ENCODE measurements at places on chromosomes 6 and 20.

- DNase-seq: no peak
Measured at GRCh38 chr20:33450867-33451266, 7.3 kb upstream of the SNTA1 start.

GRCh38 chr6:41836022-41836659 lies 48.6 kb downstream of the TOMM6 start:
- DNase-seq: no peak

- no peak for DNase-seq
Measured at GRCh38 chr20:24420567-24420966, 48.9 kb upstream of the SYNDIG1 start.

DNA sequence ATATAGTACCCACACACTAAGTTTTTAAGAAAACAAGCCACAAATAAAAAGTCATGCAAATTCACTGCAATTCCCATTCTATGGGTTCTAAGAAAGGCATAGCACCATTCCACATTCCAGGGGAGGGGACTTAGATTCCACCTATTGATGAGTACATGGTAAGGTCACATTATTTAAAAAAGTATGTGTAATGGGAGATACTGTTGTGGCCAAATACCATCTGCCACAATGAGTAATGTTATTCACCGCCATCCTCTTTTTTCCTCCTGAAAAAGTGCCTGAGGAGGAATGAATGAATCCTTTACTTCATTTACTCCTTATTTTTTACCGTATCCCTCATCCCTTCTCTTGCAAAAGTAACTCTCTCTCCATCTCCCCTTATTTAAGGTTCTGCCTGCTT lies 27.0 kb upstream of the ADGRF1 start:
- DNase-seq: no peak

DNA sequence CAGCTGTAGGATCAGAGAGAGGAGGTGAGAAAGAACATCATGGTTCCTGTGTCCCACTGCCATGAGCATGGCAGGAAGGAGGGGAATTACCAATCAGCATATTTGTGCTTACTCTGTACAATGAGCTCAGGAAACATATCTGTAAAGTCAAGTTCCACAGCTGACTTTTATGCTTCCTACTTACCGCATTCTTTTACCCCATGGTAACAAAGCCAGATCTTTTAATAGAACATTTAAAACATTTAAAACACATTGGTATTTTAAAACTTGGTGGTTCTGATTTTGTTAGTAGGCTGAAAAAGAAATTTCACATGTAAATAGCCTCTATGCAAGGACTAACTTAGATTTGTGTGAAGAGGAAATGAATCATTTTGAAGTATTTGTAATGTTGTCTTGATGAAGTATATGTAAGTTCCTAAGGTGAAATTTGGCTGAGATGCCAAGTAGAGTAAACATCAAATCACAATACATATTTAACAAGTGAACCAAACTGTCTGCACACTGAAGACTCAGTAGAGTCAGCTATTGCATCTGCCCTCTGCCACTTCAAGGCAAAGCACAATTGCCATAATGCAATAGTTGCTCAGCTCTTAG lies 114.7 kb downstream of the GJA10 start:
- no peak for DNase-seq

DNA sequence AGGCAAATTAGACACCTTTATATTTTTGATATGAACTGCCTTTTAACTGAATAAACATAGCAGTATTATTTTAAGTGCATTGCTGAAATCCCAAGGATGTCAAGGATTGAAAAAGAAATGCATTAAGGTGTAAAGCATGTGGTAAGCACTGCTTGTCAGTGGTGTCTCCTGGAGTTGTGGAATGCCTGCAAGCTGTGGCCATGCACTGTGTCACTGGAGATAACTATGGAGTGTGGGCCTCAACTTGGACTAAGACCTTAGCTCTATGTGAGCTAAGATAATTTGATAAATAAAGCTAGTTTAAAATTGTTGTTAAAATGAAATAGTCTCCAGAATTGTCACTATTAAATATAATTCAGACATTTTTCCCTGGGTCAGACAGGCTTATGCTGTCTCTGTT lies 156.6 kb upstream of the OPRM1 start:
- DNase-seq: no peak

GRCh38 chr20:48332555-48332954 lies 495.2 kb downstream of the PREX1 start:
- no peak for DNase-seq

GRCh38 chr20:9422321-9423057 lies 91.9 kb upstream of the LAMP5 start:
- no peak for DNase-seq

GRCh38 chr6:37016995-37017394 lies 11.5 kb downstream of the FGD2 start:
- DNase-seq: no peak

DNA sequence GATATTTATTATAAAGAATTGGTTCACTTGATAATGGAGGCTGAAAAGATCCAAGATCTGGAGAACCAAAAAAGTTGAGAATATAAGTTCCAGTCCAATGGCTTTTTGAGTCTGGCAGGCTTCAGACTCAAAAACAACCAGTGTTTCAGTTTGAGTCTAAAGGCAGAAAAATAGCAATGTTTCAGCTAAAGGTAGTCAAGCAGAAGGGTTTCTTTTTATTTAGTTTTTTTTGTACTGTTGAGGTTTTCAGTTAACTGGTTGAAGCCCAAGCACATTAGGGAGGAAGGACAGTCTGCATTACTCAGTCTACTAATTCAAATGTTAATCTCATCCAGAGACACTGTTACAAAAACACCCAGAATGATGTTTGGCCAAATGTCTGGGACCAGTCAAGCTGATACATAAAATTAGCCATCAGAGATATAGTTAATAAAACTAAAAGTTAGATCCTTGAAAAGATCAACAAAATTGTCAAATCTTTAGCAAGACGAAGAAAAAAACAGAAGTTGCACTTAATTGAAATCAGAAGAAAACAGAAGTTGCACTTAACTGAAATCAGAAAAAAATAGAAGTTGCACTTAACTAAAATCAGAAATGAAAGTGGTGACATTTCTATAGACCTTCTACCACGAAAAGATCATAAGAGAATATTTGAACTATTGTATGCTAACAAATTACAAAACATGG lies 980.3 kb upstream of the FLRT3 start:
- DNase-seq: no peak

DNA sequence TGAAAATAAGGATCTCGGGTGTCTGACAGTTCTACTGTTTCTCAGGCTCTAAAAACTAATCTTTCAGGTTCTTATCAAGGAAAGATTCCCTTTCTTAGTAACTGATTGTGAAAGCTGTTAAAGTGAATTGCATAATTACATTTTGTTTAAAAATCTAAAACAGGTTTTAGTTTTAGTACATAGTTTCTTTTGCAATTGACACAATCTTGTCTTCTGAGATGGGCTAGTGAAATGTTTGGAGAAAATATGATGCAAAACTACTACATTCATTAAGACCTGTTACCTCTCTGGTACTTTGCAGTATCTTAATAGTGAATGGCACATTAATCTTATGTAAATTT lies 298.4 kb downstream of the UTRN start:
- DNase-seq: no peak

DNA sequence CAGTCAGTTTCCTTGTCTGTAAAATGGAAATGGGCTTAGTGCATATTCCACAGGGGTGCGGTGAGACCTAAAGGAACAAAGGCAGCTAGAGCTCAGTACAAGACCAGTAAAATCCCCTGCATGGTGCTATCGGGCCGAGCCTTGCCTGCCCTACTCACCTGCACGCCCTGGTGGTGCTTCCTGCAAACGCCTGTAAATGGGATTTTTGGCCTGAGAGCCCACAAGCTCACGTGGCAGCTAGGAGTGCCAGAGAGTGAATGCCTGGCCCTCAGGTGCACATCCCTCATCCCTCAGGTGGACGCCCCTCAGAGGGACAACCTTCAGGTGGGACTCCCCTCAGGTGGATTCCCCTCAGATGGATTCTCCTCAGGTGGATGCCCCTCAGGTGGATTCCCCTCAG lies 48.0 kb upstream of the VSX1 start:
- DNase-seq: no peak

- no peak for DNase-seq
Measured at GRCh38 chr20:45115829-45116228, 855 bp upstream of the WFDC5 start.

GRCh38 chr6:124769811-124770544 lies 192.3 kb upstream of the RNF217 start:
- DNase-seq: no peak

GRCh38 chr20:58264271-58264670 lies 35.8 kb upstream of the ANKRD60 start:
- DNase-seq: no peak

DNA sequence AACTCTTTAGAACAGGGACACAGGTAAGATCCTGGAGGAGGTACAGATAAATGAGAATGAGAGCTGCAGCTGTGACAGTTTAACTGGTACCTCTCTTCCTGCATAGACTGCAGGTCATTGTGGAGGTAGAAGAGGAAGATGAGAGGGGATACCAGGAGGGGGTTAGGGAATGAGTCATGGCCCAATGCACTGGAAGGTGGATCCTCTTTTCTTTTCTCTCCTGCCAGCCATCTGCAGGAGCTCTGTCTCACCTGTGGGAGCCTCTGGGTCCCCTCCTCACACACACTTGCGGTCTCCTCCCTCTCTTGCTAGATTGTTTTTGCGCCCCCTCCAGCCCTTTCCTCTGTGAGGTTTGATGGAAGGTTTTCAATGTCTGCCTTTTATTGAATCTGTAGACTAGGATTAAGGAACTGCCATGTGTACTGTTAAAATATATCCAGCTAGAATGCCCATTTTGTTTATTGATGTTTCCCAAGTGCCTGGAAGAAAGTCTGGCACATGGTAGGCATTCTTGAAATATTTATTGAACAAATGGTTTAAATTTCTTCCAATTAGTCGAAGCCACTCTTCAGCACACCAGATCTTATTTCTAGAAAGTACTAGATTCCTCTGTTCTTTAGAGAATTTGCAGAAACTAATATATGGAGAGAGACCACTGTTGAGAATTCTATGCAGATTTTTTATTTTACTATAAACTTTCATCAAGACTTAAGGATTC lies 13.0 kb downstream of the C6orf163 start:
- no peak for DNase-seq

DNA sequence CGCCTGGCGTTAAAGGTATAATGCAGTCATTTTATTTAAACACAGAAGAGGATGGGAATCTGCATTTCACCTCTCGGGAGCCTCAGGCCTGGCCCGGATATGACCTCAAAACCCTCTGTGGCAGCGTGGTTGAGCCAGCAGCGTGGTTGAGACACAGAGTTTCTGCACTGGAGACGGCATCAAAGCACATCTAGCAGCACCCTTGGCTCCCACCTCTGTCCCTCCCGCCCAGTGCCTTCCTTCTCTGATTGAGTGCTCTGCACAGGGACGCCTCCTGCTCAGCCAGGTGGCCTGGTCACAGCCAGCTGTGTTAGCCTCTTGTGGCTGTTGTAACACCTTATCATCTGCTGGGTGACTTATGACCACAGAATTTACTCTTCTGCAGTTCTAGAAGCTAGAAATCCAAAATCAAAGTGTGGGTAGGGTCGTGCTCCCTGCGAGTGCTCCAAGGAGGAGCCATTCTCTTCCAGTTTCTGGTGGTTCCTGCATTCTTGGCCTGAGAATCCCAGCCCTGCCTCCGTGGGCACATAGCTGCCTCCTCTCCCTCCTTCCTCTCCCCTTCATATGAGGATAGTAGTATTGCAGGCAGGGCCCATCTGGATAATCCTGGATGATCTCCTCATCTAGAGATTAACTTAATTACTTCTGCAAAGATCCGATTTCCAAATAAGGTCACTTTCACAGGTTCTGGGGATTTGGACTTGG lies 156.7 kb downstream of the SYCP2 start:
- DNase-seq: no peak

DNA sequence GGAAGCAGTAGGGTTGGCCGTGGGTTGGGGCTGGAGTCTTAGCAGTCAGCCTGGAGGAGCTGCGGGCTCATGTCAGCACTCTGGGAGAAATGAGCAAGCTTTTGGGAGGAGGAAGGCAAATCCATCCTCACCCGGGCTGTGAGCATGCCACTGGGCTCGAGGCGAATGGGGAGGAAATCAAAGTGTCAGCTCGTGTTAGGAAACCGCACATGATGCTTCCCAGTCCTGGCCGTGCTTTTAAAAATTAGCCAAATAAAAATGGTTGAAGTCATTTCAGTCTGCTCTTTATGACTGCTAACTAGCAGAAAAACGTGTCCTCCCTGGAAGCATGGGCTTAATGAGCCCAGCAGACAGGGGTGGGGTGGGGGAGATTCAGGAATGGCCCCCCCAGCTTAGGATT lies 98.1 kb downstream of the NFATC2 start:
- DNase-seq: no peak

DNA sequence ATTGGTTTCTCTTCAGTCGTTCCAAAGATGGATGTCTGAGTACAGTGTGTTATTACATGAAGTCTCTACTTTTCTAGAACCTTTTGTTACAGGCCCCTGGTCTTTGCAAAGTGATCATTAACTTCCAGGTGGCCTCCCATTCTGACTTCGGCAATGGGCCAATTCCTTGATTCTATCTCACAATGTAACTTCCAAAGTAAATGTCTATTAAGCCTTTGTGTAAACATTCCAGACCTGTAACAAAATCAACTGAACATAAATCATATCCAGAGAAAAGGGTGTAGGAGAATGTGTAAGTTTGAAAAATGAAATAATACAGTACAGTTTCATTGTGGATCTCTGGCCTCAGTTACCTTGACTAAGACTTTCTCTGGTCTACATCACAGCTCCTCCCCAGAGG lies 187.8 kb upstream of the JAG1 start:
- no peak for DNase-seq

DNA sequence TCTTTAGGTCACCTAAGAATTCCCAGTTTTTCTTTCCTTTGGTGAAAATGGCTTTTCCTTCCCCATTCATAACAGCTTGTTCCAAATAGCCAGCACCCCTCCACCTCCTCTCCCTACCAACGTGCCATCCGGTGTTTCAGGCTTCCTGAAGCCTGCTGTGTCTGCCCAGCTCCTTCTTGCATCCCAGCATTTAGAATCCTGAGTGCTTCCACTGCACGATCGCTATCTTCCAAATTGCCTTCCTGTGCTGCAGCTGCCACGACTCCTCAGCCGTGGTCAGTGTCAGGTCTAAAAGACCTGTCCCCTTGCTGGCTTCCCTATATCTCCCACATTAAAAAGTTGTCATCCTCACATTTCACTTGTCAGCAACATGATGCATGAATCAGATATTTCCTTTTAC lies 550.3 kb upstream of the JARID2 start:
- no peak for DNase-seq

- DNase-seq: peak; percentile 3
Measured at GRCh38 chr6:30544666-30545272, 11.5 kb downstream of the GNL1 start.
